Stomach (tissue), 19 donors: ENCODE measurements at places on chromosomes 5 and 9.
A peak's percentile ranks its signal among the peaks of the same experiment; 100 is the strongest.

DNA sequence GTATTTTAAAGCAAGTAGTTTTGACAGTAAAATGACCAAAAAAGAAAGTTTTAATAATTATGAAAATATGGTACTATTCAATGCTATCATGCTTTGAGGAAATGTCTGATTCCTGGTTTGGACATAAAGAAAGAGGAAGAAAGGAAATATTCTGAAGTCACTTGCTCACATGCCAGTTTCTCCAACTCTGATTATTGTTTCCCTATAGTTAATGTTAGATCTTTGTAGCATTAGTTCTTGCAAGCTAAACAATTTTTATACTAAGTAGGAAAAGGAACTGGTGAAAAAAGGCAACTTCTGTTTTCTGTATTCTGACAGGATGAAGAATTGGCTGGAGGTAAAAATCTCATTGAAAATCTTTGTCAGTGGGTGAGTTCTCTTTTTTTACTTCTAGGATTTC lies 119.5 kb downstream of the YTHDC2 start:
- no peaks in the 10 kb centered on the region for H3K27me3 ChIP-seq
- no peaks in the 10 kb centered on the region for H3K36me3 ChIP-seq
- no peak for DNase-seq
- H3K4me3 ChIP-seq: no peak overlapping the region
- no peak overlapping the region for H3K27ac ChIP-seq

GRCh38 chr5:137896560-137896959 lies 7.3 kb downstream of the PKD2L2 start:
- H3K4me3 ChIP-seq: no peak overlapping the region
- H3K36me3 ChIP-seq: no peaks in the 10 kb centered on the region
- no peaks in the 10 kb centered on the region for H3K4me1 ChIP-seq
- H3K27ac ChIP-seq: no peak overlapping the region
- DNase-seq: no peak
- H3K27me3 ChIP-seq: no peaks in the 10 kb centered on the region

GRCh38 chr9:128689293-128689774 lies 312 bp downstream of the SET start:
- peak overlapping the region; percentile 99 for H3K27ac ChIP-seq
- H3K36me3 ChIP-seq: peaks cover 32% of the 10 kb centered on the region
- H3K4me1 ChIP-seq: peaks cover 56% of the 10 kb centered on the region
- DNase-seq: no peak
- no peaks in the 10 kb centered on the region for H3K27me3 ChIP-seq

DNA sequence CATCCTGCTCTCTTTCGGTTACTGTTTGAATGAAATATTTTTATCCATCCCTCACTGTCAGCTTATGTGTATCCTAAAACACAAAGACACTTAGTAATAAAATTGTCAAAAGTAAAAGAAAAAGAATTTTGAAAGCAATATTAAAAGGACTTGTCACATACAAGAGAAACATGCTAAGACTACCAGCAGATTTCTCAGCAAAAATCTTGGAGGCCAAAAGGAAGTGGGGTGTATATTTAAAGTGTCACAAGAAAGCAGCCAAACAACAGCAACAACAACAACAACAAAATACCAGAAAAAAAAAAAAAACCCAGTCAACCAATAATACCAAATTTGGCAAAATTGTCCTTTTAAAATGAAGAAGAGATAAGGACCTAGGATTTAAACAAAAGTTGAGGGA lies 678.7 kb upstream of the TYRP1 start:
- no peaks in the 10 kb centered on the region for H3K27me3 ChIP-seq
- no peak for DNase-seq
- no peaks in the 10 kb centered on the region for H3K4me1 ChIP-seq
- no peak overlapping the region for H3K27ac ChIP-seq
- no peak overlapping the region for H3K4me3 ChIP-seq

DNA sequence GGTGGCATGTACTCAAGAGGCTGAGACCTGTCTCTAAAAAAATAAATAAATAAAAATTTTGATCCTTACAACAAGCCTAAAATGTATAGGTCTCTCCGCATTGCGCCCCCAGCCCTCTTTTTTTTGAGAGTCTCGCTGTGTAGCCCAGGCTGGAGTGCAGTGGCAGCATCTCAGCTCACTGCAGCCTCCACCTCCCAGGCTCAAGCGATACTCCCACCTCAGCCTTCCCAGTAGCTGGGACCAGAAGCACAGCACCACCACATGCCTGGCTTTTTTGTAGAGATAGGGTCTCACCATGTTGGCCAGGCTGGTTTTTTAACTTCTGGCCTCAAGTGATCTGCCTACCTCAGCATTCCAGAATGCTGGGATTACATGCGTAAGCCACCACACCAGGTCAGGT lies 2.2 kb upstream of the GARIN3 start:
- no peak overlapping the region for H3K4me3 ChIP-seq
- H3K27ac ChIP-seq: no peak overlapping the region
- H3K4me1 ChIP-seq: no peaks in the 10 kb centered on the region
- H3K36me3 ChIP-seq: no peaks in the 10 kb centered on the region

DNA sequence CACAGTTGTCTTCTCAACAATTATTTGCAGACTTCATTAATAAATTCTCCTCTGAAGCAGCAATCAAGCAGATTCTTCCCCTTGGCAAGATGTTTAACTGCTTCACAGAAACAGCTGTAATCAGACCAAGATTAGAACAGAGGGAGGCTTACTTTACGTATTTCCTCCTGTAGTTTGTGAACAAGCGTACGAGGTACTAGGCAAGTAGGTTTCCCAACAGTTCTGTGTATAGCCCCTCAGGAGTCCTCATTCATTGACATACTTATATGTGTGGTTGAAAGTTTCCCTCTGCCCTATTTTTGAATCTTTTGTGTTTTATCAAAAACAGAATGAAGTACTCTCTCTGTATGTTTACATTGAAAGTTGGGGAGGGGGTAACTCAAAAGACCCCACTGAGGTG lies 128.0 kb downstream of the SPATA31D1 start:
- no peaks in the 10 kb centered on the region for H3K4me1 ChIP-seq
- H3K36me3 ChIP-seq: no peaks in the 10 kb centered on the region
- H3K27ac ChIP-seq: no peak overlapping the region
- H3K27me3 ChIP-seq: no peaks in the 10 kb centered on the region

DNA sequence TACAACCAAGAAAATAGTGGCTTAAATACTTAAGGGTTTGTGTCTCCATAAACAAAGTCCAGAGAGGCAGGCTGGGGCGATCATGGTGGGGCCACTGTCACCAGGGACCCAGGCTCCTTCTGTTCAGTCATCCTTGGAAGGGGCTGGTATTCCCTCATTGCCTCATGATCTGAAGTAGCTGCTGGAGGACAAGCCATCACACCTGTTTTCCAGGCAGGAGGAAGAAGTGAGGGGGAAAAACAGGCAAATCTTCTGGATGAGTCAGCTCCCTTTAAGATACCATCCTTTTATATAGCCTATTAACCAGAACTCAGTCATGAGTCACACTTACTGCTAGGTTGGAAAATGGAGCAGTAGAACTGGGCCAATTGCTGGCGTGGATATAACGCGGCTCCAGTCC lies 92.3 kb downstream of the DAP start:
- H3K27me3 ChIP-seq: no peaks in the 10 kb centered on the region
- peaks cover 3% of the 10 kb centered on the region for H3K4me1 ChIP-seq
- H3K4me3 ChIP-seq: no peak overlapping the region
- DNase-seq: no peak
- no peaks in the 10 kb centered on the region for H3K36me3 ChIP-seq

GRCh38 chr5:110053205-110053604 lies 363.5 kb downstream of the MAN2A1 start:
- H3K27ac ChIP-seq: no peak overlapping the region
- H3K27me3 ChIP-seq: no peaks in the 10 kb centered on the region
- H3K4me1 ChIP-seq: no peaks in the 10 kb centered on the region
- no peak for DNase-seq
- H3K36me3 ChIP-seq: no peaks in the 10 kb centered on the region

DNA sequence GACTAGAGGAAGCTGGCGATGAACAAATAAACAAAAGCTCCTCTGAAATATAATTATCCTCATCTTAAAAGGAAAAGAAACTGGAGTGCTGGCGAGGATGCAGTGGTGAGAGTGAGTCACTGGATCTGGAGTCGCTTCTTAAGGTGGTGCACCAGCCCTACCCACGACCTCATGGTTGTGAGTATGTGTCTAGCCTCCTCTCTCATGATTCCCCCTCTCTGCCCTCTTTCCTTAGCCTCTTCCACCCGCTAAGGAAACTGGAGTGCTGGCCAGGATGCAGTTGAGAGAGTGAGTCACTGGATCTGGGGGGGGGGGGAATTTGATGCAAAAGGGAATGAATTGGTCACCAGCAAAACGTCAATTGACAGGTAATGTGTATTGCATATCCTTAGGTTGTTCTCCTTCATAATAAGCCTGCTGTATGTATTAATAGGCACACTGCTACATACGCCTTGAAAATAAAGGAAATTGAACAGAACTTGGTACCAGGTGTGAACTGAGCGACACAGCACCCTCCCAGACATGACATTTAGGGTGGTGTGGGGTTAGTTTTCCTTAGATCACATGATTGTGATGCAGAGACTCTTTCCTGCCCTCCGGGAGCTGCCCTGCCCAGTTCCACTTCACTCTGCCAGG lies 36.3 kb upstream of the EBF1 start:
- H3K4me3 ChIP-seq: no peak overlapping the region
- H3K27ac ChIP-seq: no peak overlapping the region
- H3K4me1 ChIP-seq: no peaks in the 10 kb centered on the region
- no peak for DNase-seq
- H3K36me3 ChIP-seq: no peaks in the 10 kb centered on the region
- peaks cover 5% of the 10 kb centered on the region for H3K27me3 ChIP-seq

DNA sequence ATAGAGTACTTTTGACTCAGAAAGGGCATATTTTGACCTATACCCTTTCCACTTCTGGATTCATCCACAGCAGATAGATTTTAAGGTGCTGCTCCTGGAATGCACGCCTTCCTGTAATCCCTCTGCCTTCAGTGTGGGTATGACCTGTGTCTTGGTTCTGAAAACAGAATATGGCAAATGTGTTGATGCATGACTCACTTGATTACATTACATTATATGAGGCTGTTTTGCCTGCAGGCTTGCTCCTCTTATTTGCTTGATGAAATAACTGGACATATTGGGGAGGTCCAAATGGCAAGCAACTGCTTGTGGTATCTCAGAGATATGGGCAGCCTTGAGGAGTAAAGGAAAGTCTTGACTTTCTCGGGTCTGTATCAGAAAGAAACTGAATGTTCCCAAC lies 468.6 kb downstream of the CDH18 start:
- no peak overlapping the region for H3K4me3 ChIP-seq
- H3K36me3 ChIP-seq: no peaks in the 10 kb centered on the region
- no peak for DNase-seq

DNA sequence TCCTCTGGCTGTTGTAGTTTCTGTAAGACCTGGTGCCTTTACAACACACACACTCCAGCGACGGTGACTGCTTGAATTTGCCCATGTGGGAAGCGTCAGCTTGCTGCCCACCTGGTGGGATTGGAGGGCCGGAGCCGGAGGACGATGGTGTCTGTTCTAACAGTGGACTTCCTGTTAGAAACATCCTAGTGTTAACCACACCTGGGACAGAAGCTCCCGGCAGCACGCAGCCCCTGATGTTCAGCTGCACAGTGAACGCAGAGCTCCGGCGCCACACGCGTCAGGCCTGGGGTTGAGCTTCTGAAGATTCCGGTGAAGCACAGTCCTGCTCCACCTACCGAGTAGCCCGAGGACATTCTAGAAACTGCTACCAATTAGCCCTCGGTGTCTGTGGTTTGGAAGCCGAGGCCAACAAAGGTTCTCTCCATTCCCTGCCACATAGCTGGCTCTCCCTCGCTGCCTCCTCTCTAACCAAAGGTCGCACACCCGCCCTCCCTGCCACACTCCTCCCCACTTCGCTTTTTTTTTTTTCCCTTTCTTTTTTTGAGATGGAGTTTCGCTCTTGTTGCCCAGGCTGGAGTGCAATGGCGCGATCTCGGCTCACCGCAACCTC lies 14.4 kb downstream of the PMPCA start:
- H3K4me3 ChIP-seq: no peak overlapping the region
- DNase-seq: no peak
- H3K4me1 ChIP-seq: no peaks in the 10 kb centered on the region
- H3K27ac ChIP-seq: no peak overlapping the region
- no peaks in the 10 kb centered on the region for H3K27me3 ChIP-seq

DNA sequence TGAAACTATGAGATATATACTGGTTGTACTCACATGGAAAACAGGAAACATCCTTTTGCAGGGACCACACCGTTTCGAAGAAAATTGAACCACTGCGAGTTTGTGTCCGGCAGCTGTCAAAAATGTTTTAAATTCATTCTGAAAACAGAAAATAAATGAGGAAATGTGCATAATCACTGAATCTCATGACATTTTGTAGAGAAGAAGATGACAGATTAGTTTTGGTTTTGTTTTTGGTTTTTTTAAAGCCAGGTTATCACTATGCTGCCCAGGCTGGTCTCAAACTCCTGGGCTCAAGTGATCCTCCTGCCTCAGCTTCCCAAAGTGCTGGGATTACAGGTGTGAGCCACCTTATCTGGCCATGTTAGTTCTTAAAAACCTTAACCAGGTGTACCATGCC lies 3.5 kb downstream of the TXNDC8 start:
- DNase-seq: no peak
- H3K27me3 ChIP-seq: no peaks in the 10 kb centered on the region
- H3K36me3 ChIP-seq: no peaks in the 10 kb centered on the region
- H3K27ac ChIP-seq: no peak overlapping the region
- no peaks in the 10 kb centered on the region for H3K4me1 ChIP-seq

DNA sequence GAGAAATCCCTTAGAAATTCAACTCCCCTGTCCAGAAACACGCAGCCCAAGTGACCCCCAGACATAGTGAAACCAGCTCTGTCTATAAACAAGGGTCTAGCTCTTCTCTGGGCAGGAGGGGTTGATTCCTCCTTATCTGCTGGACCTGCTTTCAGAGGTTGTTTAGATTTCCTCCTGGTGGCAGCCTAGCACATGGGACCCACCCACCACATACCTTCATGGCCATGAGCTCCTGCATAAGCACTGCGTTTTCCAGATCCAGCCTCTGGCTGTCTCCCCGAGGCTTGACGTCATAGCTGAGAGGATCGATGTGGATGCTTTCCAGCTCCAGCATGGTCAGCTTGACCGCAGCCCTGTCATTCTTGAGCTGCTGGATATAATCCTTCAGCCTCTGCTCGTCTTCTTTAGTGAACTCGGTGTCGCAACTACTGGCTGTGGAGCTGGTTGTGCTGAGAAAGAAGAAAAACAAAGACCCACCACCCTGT lies 77.0 kb downstream of the DCP2 start:
- H3K27me3 ChIP-seq: no peaks in the 10 kb centered on the region
- peaks cover 9% of the 10 kb centered on the region for H3K4me1 ChIP-seq
- no peak for DNase-seq
- H3K4me3 ChIP-seq: no peak overlapping the region
- H3K36me3 ChIP-seq: peaks cover 39% of the 10 kb centered on the region

- H3K4me3 ChIP-seq: no peak overlapping the region
- no peak overlapping the region for H3K27ac ChIP-seq
- DNase-seq: peak; percentile 20
- H3K27me3 ChIP-seq: no peaks in the 10 kb centered on the region
- no peaks in the 10 kb centered on the region for H3K36me3 ChIP-seq
These were observed 7.4 kb downstream of the SLC44A1 start for GRCh38 chr9:105251733-105252404.

DNA sequence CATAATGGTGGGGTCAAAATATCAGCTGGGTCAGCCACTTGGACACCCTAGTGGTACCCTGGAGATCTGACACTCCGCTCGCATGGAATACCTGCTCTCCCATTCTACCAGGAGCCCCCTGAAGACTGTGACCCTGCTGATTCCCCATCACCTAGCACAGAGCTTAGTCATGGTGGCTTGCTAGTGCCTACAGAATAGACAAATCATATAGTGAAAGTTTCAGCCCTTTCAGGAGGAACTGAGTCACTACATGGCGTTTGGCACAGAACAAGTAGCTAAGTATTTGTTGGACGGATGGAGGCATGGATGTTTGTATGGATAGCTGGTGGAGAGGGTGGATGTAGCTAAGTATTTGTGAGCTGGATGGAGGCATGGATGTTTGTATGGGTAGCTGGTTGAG lies 65.3 kb downstream of the LMX1B start:
- no peaks in the 10 kb centered on the region for H3K36me3 ChIP-seq
- peaks cover 8% of the 10 kb centered on the region for H3K4me1 ChIP-seq
- peaks cover 61% of the 10 kb centered on the region for H3K27me3 ChIP-seq
- no peak for DNase-seq
- no peak overlapping the region for H3K27ac ChIP-seq
